Mesothelial cell of epicardium (in vitro differentiated cells): ENCODE measurements at places on chromosomes 6 and 20.

GRCh38 chr6:111979633-111980032 is 74.3 kb upstream of the CCN6 start:
- no peak for DNase-seq

GRCh38 chr6:14502551-14502950 is 385.0 kb downstream of the CD83 start:
- no peak for DNase-seq

- DNase-seq, result no peak
These were observed 6.4 kb downstream of the PTK6 start for GRCh38 chr20:63530788-63531160.

DNA sequence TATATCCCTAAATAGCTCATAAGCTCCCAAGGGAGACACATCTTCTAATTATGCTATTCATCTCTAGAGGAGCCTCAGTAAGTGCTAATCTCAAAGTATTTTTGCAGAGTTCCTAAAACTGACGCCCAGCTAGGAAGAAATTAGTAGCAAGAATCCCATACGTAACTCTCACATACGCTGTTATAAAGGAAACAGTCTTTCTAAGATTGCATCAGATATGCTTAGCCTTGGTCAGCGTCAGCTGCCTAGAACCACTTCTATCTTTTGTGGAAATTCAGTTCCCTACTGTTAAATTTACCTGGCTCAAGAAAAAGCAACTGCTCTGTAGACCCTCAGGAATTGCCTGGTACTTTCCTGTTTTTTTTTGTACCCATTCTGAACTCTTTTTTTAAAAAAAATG is 13.6 kb downstream of the RIPOR2 start:
- DNase-seq, result no peak

DNA sequence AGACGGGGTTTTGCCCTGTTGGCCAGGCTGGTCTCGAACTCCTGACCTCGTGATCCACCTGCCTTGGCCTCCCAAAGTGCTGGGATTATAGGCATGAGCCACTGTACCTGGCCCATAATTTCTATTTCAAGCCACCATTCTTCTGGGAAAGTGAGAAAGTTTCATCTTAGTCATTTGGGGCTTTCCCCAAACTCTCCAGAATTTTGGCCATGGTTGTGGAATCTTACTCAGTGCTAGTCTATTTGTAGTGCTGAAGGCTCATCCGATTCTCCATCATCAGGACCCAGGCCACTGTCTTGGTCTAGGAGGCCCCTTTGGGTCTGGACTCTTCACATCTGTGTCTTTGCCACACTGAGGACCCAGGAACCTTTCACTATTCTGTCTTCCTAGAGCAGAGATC is 164.9 kb downstream of the EYA2 start:
- no peak for DNase-seq

DNA sequence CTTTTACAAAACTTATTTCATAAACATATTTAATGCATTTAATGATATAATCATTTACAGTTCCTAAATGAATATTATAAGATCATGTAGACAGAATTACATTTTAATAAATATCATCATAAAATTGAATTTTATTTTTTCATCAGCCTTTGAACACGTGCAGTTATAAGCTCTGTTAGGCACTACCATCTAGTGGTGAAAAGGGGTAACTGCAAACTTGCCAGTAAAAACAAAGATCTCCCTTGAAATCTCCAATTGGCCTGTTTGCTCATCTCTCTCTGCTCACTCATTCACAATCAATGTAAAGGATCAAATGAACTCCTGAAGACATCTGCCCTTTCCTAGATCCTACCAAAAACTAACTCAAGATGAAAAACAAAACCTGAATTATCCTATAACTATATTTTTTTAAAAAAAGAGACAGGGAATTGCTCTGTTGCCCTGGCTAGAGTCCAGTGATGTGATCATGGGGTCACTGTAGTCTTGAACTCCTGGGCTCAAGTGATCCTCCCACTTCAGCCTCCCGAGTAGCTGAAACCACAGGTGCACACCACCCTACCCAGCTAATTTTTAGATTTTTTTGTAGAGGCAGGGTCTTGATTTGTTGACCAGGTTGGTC is 31.7 kb downstream of the SAMHD1 start:
- DNase-seq, result no peak

GRCh38 chr6:152184917-152185574 is 377.6 kb downstream of the ESR1 start:
- no peak for DNase-seq

GRCh38 chr6:154590756-154591155 is 80.3 kb upstream of the CNKSR3 start:
- no peak for DNase-seq

- no peak for DNase-seq
These were observed 31.7 kb downstream of the UTRN start for GRCh38 chr6:144316862-144317195.

- no peak for DNase-seq
These were observed 2.1 kb downstream of the CPNE1 start for GRCh38 chr20:35662551-35662950.

DNA sequence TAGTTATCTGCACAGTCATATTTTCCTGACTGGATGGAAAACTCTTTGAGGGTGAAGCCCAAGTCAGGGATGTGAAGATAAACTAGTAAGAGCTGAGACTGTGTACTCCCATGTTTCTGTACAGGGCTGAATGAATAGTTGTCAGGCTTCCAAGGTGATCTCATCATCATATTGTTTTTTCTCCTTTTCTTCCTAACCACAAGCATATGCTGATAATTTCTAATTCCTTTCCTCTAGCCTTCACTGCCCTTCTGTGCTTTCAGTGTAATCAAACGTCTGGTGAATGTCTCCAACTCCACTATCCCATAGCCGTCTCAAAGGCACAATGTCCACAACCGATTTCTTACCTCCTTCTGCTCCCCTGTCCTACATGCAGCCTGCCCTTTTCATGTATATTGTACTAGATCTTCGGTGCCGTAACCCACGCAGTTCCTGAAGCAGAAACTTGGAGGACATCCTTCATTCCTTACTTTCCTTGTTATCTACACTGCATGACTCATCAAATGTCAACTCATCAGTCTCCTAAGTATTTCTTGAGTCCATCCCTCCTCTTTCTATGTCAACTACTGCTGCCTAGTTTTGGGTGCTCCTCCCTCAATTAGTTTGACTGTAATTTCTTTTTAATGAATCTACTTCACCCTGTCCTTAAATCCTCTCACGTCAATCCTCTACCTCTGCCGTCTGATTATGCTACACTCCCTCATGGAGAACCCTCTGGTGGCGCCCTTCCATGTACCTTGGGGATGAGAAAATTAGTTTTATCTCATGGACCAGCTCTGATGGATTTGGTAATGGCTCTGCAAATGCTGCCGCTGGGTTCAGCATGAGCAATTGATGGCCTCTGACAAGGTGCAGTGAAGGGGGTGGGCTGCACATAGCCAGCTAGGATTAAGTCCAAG is 21.9 kb downstream of the NCOA7 start:
- no peak for DNase-seq

DNA sequence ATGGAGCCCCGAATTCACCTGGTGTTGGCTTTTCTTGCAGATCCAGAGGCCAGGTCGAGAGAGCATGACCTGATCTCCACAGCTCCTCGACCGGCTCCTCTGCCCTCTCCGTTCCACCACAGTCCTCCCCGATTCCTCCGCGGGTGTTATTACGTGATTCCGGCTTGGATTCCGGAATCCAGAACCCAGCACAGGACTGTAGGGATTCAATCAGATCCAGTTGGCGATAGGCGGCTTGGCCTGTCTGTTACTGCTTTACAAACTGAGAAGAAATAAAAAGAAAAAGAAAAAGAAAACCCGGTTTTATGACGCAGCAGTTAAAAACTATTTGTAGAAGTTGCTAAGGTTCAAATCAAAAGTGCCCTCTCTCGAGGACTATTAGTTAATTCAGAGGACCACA is 222.7 kb downstream of the EYA2 start:
- DNase-seq, result no peak

DNA sequence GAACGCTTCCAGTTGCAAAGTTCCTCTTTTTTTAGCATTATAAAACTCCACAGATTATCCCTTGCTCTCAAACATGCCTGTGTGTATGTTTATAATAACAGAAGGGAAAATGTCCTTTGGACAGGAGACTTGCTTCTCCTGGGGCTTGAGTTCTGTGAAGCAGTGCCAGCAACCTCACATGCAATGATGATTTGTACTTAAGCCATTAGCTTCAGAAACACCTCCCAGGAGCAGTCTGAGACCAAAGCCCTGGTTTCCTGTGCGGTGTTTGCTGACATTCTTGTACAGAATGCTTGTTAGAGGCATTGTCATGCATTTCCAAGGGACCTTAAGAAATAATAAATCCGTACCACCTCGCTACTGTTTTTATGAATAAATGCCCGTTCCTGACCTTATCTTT is 752.8 kb downstream of the CBLN4 start:
- no peak for DNase-seq

DNA sequence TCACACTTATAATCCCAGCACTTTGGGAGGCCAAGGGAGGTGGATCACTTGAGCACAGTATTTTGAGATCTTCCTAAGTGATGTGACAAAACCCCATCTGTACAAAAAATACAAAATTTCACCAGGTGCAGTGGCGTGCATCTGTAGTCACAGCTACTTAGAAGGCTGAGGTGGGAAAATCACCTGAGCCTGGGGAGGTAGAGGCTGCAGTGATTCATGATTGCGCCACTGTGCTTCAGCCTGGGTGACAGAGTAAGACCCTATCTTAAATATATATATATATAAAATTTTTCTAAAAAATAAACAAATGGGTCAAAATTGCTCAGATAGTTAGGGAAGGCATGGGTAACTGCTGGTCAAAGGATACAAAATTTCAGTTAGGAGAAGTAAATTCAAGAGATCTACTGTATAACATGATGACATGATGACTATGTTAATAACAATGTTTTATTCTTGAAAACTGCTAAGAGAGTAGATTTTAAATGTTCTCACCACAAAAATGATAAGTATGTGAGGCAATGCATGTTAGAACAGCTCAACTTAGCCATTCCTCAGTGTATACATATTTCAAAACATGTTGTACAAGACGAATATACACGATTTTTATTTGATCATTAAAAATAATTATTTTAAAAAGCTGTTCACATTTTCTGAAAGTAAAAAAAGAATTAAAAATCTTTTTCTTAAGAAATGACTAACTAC is 24.4 kb downstream of the TBC1D32 start:
- no peak for DNase-seq

DNA sequence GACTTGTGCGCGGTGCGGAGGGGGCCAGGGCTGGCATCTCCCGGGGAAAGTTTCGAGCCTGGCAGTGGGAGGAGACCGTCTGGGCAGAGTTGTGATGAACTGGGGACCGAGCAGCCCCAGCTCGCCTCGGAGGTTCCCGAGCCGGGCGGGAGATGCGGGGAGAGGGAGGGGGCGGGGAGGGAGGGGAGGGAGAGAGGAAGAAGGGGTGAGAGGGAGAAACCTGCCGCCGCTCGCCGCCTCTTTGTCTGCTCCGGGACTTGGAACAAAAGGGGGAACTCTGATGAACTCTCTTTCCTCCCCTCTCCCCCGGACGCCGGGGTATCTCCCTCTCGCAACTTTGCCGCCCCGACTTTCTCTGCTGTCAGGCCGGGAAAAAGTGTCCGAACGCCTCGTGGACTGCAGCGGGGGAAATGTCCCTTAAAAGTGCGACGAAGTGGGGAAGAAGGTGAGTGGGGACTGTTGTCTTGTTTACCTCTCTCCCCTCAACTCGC is 72.7 kb downstream of the SOX4 start:
- peak; percentile 48 for DNase-seq

DNA sequence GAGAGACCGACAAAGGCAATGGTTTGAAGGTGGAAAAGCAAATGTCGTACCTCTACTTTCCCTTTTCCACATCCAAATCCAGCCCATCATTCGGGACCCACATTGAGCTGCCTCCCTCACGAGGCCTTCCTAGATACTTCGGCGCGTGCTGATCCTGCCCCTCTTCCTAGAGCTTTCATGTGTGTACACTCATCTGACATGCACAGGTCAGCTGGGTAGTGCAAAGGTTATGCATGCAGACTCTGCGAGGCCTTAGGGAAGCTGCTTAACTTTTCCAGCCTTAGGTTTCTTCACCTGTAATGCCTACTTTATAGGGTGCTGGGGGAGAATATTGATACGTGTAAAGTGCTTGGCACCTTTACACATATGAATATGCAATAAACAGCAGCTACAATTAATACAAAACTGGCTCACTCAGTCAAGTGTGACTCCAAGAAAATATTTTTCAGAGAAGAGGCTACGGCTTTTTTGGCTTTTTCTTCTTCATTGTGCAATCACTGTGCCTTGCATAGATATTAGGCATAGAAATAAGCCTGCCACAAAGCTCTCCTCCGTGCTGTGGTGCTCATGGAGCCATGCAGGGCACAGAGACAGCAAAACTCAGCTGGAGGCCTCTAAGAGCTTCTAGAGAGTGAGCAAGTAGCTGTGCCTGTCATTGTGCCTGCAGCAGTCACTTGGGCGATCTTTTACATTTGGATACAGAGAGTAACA is 3.6 kb upstream of the MANBAL start:
- no peak for DNase-seq

- no peak for DNase-seq
These were observed 561 bp downstream of the KAT14 start for GRCh38 chr20:18138266-18138582.

GRCh38 chr6:160134779-160135547 is 13.3 kb downstream of the SLC22A1 start:
- DNase-seq, result no peak

DNA sequence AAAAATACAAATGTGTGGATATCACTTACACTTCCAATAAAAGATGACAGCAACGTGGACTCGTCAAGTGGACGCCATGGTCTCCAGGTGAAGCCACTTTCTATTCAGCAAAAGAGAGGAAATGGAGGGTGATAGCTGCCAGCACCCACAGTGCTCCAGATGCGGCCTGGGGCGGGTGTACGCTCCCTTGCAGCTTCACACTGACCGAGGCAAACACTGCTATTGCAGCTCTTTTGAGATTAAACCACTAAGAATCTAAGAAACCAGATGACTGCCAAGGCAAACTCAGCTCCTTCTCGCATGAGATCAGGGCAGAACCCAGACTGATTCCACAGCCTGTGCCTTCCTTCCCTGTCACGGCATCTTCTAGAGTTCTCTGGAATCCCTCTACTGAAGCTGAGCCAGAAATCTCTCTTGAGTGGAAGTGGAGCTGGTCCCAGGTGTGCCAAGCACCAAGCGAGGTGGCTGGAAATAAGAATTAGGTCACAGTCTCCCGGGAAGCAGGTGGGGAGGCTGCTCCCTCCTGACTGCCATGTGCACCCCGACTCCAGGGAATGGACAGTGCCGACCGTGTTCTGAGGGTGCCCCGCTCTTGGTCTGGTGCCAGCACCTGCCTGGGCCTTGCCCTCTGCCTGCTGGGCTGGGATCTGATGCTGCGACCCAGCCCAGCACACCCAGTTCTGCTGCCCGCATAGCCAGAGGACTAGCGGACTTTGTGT is 90.1 kb upstream of the AFDN start:
- no peak for DNase-seq

- DNase-seq, result peak; percentile 13
These were observed 1.7 kb downstream of the PPDPF start for GRCh38 chr20:63522091-63522868.

DNA sequence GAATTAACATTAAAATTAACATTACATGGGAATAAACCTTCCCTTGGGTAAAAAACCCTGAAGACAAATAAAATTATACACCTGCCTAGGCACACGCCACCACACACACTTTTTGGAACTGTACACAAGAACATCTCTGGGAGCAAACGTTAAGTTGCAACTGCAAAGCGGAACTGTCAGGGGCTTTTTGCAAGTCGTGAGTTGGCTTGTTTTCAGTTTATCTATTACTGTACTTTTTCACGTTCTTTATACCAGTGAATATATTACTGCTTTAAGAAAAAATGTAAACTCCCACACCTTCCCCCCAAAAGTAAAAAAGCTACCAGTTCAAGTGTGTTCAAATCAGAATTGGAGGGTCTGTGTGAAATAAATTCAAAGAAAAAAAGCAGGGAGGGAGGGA is 65.5 kb upstream of the NFATC2 start:
- no peak for DNase-seq

GRCh38 chr6:153099636-153100035 is 31.4 kb downstream of the RGS17 start:
- no peak for DNase-seq
